Activated T-helper 1 cell treated with anti-CD3 and anti-CD28 coated beads, Interleukin-2, amount 50 U/mL, for 16 hours (primary cell): ENCODE measurements at places on chromosomes 7 and 10.

DNA sequence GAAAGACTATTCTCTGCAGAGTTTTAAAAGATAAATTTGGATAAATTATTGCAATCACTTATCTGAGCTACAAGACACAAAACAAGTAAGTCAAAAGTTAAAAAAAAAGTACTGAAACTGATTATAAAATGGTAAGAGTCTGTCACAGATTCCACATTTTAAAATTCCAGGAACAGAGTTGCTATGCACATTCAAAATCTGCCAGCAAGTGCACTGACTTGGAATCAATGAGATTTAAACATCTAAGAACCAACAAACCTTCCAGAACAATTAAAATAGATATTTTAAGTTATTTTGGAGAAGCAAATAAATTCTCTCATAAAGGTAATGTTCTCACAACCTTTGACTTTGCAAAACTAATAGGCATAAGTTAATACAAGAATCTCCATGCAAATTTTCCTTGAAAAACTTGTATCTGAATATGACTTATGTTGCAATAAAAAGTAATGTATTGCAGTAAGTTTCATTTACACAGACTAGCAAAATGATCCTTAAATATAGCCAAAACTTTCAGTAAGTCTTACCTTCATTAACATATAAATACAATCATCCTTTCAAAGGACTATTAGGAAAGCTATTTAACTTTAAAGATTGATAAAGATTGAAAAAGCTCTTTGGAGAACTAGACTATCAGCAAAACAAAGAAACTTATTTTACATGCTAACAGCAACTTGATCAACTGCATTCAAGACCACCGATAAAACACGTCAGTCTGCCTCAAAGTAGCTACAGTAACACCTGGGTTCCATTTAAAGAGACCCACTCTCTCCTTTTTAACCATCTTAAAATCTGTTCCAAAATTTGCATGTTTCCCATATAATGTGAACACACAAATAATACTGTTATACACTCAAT lies 4.4 kb downstream of the ETV1 start:
- DNase-seq, result no peak

- no peak for DNase-seq
Observed at GRCh38 chr10:132677473-132678227, 108.3 kb downstream of the NKX6-2 start.

DNA sequence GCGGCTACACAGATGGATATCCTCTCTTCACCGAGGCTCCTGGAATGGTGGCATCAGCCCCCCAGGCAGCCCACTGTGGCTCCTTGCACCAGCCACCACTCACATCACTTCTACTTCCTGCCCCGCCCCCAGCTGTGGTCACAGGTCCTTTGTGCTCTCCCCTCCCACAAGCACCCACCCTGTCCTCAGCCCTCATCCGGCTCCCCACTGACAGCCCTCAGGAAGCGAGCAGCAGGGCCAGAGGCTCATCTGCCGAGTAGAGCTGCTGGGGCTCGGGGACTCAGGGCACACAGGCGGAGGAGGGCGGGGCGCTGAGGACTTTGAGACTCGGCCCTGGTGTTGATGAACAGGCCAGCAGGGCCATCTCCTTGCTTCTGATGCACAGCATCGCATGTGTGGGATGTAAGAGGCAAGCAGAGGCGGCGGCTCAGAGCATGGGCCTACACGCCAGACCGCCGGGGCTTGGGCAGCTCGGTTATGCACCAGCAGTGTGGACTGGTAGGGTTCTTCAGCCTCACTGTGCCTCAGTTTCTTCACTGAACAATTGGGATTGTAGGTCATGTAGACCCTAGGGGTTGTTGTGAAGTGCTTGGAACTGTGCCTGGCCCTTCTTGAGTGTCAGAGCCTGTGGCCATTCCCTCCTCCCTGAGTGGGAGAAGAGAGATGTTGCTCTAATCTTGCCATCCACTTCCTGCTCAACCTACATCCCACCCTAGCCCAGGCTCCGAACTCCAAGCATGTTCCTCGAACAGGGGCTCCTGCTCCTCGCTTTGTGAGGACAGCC lies at the start of gene PRF1:
TSS of gene PRF1 (minus strand) at position 77 of the 784 bp plus-strand sequence. CDS start 1,839 bp downstream, outside the sequence.
- DNase-seq, result peak; percentile 47

DNA sequence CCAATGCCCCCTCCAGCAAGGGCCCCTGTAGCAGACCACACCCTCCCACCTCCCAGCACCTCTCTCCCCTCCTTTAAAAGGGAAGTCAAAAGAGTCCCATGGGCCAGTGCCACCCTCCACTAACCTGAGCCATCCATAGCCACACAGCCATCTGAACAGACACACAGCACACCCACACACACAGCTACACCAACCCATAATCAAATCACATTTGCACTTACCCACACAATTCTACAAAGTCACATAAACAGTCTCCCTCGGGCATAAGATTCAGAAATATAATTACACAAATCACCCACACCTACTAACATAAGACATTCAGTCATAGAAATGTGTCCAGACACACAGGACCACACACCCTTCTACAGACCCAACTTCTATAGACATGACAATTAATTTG lies 96.3 kb downstream of the HIF1AN start:
- DNase-seq, result no peak

GRCh38 chr10:78405736-78406135 lies 372.1 kb downstream of the RPS24 start:
- DNase-seq, result no peak

- no peak for DNase-seq
Observed at GRCh38 chr7:27128034-27128433, 2.5 kb downstream of the HOXA4 start.

DNA sequence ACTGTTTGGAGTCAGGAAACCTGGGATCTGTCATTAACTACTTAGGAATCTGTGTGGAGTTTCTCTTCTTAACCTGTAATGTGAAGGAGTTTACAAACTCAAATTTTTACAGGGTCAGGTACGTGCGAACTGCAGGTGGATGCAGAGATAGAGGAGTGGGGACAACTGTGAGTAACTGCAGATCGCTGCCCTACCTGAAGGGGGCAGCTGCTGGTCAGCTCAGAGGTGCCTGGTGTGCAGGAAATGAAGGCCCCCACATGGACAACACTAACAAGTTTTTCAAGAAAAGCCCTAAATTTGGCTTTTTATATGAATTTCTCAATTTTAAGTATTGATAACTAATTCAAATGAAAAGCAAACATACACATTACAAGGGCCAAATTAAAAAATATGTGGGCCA lies 380.0 kb downstream of the REEP3 start:
- DNase-seq, result no peak

GRCh38 chr10:110805292-110805691 lies 66.4 kb upstream of the PDCD4 start:
- no peak for DNase-seq

DNA sequence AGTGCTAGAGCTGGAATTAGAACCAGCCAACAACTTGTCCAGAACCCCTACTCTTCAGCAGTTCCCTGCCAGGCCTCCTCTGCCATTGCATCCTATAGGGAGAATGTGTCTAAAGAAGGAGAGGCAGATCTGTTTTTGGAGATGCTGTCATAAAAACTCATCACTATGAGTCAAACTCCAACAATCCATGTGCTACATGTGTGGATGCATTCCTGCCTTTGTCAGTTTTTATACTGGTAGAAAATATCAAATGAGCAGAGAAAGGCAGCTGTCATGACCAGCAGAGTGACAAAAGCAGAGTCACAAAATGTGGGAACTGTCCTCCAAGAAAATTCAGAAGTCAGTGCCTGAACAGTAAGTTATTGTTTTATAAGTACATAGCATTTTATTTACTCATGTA lies 93.0 kb downstream of the ABLIM1 start:
- DNase-seq, result no peak

- DNase-seq, result no peak
Observed at GRCh38 chr10:103127241-103127640, 65.8 kb downstream of the NT5C2 start.

DNA sequence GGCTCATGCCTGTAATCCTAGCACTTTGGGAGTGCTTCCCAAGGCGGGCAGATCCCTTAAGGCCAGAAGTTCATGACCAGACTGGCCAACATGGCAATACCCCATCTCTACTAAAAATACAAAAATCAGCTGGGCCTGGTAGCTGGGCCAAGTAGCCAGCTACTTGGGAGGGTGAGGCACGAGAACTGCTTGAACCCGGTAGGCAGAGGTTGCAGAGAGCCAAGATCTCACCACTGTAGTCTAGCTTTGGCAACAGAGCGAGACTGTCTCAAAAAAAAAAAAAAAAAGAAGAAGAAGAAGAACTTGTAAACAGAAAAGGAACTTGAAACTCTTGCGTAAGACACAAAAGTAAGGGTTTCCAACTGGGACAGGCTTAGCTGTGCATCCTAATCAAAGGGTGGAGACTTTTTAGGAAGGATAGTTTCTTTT lies 5.6 kb upstream of the IFIT2 start:
- no peak for DNase-seq

GRCh38 chr7:3965794-3966395 lies 664.8 kb downstream of the SDK1 start:
- no peak for DNase-seq

GRCh38 chr7:3272691-3273141 lies 28.3 kb upstream of the SDK1 start:
- DNase-seq, result no peak

GRCh38 chr7:7563813-7564212 lies 2.9 kb upstream of the MIOS start:
- DNase-seq, result no peak

DNA sequence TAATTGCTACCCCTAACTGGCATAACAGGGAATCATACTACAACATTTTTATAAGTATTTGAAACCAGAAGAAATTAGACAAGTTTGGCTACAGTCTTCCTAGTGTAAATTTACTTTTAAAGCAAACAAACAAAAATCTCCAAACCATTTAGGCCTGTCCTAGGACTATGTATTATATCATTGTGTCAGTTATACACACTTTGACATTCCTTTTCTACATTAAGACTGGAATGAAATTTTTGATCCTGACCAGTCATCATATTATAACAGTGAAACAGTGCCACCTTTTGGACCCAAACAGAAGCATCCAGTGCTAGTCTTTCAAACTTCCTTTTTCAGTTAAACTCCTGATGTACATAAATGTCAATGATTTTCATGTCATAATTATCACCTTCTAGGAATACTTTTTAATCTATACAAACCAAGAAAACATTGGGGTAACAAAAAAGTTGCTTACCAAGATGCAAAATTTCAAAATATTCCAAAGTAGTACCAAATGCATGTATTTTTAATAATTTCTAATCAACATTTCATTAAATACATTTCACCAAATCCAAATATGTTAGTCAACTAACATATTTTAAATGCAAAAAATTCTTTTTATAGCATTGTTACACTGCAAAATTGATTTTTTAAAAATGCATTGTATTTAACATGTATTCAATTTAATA lies 75.7 kb downstream of the IMMP2L start:
- DNase-seq, result no peak

DNA sequence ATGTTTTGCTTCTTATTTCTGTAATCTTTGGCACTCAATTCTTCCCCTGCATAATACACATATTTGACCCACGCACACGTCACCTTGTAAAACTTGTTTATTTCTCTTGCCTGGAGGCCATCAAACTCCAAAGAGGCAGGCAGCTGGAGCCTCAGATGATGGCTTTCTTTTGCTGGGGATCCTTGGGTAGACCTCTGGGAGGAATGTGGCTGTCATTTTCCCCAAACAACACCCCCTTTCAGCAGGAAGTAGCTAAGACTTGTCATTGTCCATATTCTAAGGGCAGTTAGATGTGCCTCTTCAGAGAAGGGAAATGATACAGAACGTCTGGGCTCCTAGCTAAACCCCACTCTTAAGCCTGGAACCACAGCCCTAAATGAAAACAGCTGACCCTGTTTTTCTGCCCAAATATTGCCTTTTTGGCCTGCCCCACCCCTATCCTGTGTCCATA lies 111.3 kb downstream of the ITGB8 start:
- DNase-seq, result no peak

DNA sequence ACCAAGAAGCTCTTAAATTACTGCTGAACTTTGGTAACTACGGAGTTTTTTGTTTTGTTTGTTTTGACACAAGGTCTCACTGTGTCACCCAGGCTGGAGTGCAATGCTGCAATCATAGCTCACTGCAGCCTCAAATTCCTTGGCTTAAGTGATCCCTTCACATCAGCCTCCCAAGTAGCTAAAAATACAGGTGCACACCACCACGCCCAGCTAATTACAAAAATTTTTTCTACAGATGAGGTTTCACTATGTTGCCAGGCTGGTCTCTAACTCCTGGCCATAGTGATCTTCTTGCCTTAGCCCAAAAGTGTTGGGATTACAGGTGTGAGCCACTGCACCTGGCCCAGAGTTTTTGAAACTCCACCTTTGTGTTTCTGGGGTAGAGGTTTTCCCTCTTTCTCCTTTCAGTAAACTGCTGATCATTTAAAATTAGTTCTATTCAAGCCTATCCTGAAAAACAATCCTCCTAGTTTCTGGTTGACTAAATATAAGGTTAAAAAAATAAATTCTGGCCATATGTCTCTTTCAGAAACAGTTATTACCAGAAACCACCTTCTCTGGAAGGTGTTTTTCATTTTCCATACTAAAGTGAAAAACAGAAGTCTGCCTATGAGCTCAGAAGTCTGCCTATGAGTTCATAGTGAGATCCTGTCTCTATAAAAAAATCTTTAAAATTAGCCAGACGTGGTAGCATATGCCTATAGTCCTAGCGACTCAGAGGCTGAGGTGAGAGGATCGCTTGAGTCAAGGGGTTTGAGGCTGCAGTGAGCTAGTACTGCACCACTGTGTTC lies 63.9 kb downstream of the VOPP1 start:
- DNase-seq, result no peak

DNA sequence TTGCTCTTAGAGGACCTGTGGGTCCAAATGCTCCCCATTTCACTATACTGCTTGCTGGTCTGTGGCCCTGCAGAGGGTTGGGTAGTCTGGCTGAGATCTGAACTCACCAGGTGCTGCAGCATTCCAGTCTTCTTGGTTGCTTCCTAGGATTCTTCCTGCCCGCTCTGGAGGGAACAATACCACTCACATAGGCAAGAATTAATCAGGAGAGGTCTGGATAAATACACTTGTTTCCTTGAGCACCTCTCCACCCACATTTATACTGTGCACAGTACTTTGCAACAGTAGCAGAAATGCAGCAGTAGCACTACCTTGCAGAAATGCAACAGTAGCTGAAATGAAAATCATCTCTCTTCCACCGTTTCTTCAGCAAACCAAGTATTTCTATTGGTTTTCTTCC lies 125.3 kb downstream of the INSYN2A start:
- no peak for DNase-seq

DNA sequence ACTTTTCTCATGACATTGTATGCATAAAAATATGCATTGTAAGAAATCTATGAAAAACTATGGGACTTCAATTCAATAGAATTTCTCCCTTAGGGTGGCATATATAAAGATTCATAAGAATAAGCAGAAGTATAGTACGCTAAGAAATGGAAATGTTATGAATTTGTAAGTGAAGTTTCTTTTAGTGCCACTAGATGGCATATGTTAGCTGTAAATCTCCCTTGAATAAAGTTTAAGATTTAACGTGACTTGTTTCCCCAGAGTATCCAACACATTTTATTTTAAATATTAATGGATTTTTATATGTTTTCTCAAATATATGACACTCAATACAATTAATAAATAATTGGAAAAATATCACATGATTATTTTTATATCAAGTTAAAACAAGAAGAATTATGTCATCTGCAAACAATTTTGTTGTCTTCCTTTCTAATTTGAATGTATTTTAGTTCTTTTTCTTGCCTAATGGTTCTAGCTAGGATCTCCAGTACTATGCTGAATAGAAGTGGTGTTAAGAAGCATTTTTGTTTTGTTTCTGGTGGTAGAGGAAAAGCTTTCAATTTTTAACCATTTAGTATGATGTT lies 287.2 kb downstream of the HGF start:
- no peak for DNase-seq

GRCh38 chr7:2841907-2842306 lies 2.2 kb downstream of the GNA12 start:
- no peak for DNase-seq

- DNase-seq, result no peak
Observed at GRCh38 chr7:45000093-45001032, at the start of gene CCM2. Gene CCM2, plus strand, starts transcription at chr7:45000201. Its CDS starts 133 bp downstream, at chr7:45000334.
